ENCODE measurements at places on chromosomes 5 and 9.

GRCh38 chr5:176737746-176738636 is 72.4 kb upstream of the UNC5A start:
- DNase-seq = no peak

GRCh38 chr9:68827837-68828744 is 123.1 kb downstream of the PIP5K1B start:
- DNase-seq = no peak

- DNase-seq = no peak
Observed at GRCh38 chr5:131771692-131772091, 25.1 kb downstream of the FNIP1 start.

DNA sequence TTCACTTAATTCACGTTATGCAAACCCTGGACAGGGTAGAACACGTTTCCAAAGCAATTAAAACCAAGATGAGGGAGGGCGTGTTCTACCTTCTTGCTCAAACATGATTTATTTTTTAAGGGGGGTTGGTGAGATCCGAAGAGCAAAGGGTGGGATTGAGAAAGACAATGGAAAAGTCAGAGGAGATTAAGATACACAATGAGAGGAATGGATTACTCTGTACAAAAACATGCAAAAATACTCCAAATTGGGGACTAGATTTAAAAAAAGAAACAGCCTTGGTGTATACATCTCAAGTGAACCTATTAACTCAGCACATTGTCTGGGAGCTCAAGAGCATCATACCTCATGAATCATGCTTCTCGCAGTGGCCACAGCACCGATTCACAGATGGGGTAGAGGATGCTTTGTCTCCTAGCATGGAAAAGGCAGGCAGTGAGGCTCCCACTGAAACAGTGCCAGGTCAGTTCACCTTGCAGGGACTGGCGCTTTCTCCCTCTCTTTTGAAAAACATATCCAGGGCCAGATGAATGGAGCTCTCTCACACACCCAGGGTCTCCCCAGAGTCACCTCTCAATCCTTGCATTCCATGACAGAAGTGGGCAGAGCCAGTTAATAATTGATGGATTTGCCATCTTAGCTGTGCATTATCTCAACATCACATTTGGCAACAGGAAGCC is 459.7 kb downstream of the BNC2 start:
- no peak for DNase-seq

GRCh38 chr5:38837416-38837815 is 8.4 kb upstream of the OSMR start:
- no peak for DNase-seq

GRCh38 chr5:12237837-12238575 is 333.8 kb upstream of the CTNND2 start:
- DNase-seq = no peak
